ENCODE measurements at places on chromosomes 12 and 14. TPM values are rescaled to one million over a fixed set of nuclear protein-coding genes. Genes with fewer than 3 reads are reported as not detected.

DNA sequence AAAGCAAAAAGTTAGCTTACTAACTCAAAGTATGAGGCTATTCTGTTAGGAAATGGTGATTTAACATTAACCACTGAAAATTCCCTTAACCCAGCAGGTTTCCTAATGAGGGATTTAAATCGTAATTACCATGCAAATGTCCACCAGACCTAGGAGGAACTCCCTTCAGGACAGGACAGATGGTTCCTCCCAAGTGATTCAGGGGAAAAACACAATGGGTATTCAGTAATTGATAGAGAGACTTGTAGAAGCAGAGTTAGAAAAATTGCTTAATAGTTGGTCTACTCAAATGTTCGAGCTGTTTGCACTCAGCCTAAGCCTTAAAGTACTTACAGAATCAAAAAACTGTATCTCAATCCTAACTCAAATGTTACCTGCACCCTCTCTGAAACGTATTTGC lies 21.6 kb downstream of the RERGL start:
- no peak overlapping the region for H3K4me3 ChIP-seq
- no peak for DNase-seq
- H3K27ac ChIP-seq, result no peak overlapping the region
- no peaks in the 10 kb centered on the region for H3K4me1 ChIP-seq

Gene SPX
- total RNA-seq, result 0.87 TPM

DNA sequence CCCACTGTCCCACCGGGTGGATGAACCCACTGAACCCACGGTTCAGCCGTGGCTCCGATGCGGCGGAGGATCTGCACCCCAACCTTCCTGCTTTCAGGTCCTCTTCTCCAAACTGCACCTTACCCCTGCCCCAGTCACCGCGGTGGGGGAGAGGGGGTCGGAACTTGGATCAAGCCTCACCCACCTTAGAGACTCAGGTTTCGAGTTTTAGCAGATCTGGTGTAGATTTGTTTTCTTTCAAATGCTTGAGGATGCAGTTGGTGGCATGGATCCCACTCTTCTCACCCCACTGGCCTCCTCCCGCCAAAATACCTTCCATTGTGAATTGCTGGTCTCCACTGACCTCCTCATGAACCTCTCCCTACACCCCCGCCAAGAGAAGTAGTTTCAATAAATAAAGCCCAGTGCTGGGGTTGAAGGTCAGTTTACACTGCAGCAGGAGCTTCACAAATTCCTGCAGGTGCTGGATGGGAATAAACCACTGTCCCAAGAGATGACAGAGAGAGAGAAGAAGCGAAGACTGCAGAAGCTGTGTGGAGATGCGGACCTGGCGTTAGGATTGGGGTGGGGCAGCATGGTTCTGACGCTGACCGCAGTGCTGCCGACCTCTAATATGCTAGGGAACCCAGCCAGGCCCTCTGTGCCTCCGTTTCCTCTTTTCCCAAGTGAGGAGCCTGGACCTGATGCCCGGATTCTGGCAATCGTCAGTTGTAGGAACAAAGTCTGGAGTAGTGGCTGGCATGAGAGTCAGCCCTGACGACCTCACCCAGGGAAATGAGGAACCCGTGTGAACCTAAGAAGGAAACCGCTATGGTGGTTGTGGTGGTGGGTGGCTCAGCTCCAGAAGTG lies 7.4 kb downstream of the TTC6 start:
- peaks cover 3% of the 10 kb centered on the region for H3K36me3 ChIP-seq
- H3K27ac ChIP-seq, result no peak overlapping the region
- peaks cover 96% of the 10 kb centered on the region for H3K27me3 ChIP-seq
- peaks cover 11% of the 10 kb centered on the region for H3K4me1 ChIP-seq
- no peak overlapping the region for H3K4me3 ChIP-seq

Gene CELA1
- total RNA-seq, result not detected

GRCh38 chr12:42926232-42926631 lies 336.7 kb upstream of the PRICKLE1 start:
- H3K4me1 ChIP-seq, result peaks cover 28% of the 10 kb centered on the region
- no peak overlapping the region for H3K27ac ChIP-seq
- no peaks in the 10 kb centered on the region for H3K27me3 ChIP-seq
- H3K4me3 ChIP-seq, result no peak overlapping the region
- no peak for DNase-seq
- no peaks in the 10 kb centered on the region for H3K36me3 ChIP-seq

Gene AKAP5
- total RNA-seq, result 0.52 TPM

DNA sequence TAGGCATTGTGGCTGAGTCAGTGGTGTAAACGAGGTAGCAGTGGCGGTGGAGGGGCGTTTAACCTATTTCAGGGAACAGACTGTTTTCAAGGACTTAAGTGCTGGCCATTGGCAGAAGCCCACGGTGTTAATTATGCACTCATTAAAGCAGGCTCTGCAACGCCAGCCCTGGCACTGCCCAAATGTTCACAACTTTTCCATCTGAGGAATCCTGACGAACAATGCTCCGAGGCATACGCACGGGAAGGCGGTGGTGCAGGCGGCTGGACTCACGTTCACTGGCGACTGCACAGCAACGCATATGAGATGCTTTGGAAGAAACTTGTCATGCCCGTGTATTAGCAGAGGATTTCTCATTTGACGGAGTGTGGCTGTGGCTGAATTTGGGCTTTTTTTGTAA lies 70.6 kb upstream of the SLC24A4 start:
- H3K27ac ChIP-seq, result no peak overlapping the region
- H3K27me3 ChIP-seq, result peaks cover 69% of the 10 kb centered on the region
- DNase-seq, result no peak
- peaks cover 4% of the 10 kb centered on the region for H3K4me1 ChIP-seq
- no peak overlapping the region for H3K4me3 ChIP-seq

Gene PMCH
- not detected for total RNA-seq

Gene PDE3A
- total RNA-seq, result 27.1 TPM

Gene CEP128
- 7.4 TPM for total RNA-seq

Gene NEMP1
- total RNA-seq, result 17.4 TPM

DNA sequence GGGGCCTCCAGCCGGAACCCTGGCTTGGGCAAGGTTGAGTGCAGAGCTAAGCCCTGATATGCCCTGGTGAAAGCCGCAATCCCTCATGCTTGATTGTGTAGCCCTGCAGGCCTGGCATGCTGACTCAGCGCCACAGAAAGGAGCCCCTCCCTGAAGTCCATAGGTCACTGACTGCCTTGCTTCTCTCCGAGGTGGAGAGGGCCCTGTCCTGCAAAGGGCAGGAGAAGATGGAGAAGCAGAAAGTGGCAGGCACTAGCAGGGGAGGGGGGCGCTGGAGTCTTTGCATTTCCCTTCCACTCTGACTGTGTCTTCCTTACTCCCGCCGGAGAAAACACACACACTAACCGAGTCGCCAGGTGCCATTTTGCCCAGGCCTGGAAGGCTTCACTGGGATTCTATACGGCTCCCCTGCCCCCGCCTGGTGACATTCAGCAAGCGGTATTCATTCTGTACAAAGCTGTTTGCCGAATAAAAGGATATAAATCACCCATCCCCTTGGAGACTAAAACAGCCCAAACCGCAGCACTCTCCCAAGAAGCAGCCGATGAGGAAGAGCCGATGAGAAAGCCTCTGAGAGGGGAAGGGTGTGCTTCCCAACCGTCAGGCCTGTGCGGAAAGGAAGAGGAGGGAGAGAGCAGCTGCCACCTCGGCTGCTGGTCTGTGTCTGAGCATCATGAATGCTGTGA lies 69.8 kb downstream of the SLC6A12 start:
- no peak for DNase-seq
- H3K36me3 ChIP-seq, result no peaks in the 10 kb centered on the region
- H3K4me3 ChIP-seq, result peak overlapping the region; percentile 35

GRCh38 chr14:68623826-68624225 lies 169.0 kb downstream of the ZFP36L1 start:
- peak overlapping the region; percentile 32 for H3K4me3 ChIP-seq
- peaks cover 28% of the 10 kb centered on the region for H3K36me3 ChIP-seq

Gene PZP
- total RNA-seq, result 0.12 TPM

DNA sequence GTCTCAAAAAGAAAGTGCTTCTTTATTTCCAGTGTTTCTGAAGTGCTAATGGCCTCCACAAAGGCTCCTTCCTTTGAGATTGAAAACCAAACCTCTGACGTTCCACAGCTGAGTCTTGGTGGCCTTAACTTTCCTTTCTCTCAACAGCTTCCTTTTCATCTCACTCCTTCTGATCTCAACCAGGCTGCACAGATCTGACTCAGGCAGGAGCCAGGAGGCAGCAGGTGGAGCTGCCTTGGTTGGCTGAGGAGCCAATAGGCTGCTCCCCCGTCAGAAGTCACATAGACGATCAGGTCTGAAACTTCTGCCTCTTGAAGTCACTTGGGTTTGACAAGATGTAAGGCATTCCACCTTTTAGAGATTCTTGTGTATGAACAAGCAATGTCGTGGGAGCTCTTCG lies 9.1 kb upstream of the KCNA5 start:
- no peak for DNase-seq
- peaks cover 37% of the 10 kb centered on the region for H3K27me3 ChIP-seq
- no peak overlapping the region for H3K27ac ChIP-seq
- no peak overlapping the region for H3K4me3 ChIP-seq
- no peaks in the 10 kb centered on the region for H3K4me1 ChIP-seq

GRCh38 chr12:3587402-3588013 lies 96.5 kb downstream of the PRMT8 start:
- H3K36me3 ChIP-seq, result no peaks in the 10 kb centered on the region
- H3K4me1 ChIP-seq, result peaks cover 6% of the 10 kb centered on the region
- DNase-seq, result no peak
- H3K27ac ChIP-seq, result peak overlapping the region; percentile 29

Gene LYZ
- total RNA-seq, result 174 TPM

Gene KRT82
- not detected for total RNA-seq

- no peak overlapping the region for H3K4me3 ChIP-seq
- no peaks in the 10 kb centered on the region for H3K27me3 ChIP-seq
- no peak overlapping the region for H3K27ac ChIP-seq
- no peak for DNase-seq
- H3K36me3 ChIP-seq, result peaks cover 47% of the 10 kb centered on the region
- no peaks in the 10 kb centered on the region for H3K4me1 ChIP-seq
Measured at GRCh38 chr12:22672951-22673350, 48.0 kb downstream of the ETNK1 start.

Gene CYP46A1
- 4.7 TPM for total RNA-seq

Gene YEATS4
- 24.6 TPM for total RNA-seq

- H3K36me3 ChIP-seq, result peaks cover 3% of the 10 kb centered on the region
- no peaks in the 10 kb centered on the region for H3K27me3 ChIP-seq
- H3K4me1 ChIP-seq, result peaks cover 80% of the 10 kb centered on the region
- H3K4me3 ChIP-seq, result peak overlapping the region; percentile 60
Measured at GRCh38 chr12:57838594-57839302, 7.8 kb downstream of the CTDSP2 start.

Data from type B pancreatic cell (in vitro differentiated cells).